ENCODE measurements at places on chromosomes 5 and 9. TPM values are rescaled to one million over a fixed set of nuclear protein-coding genes. Genes with fewer than 3 reads are reported as not detected.

Gene ENTPD8
- total RNA-seq: not detected

Gene AQP7
- total RNA-seq: not detected

Gene CNTFR
- not detected for total RNA-seq

Gene PFN3
- total RNA-seq: not detected

Gene FSTL4
- 3.6 TPM for total RNA-seq

Gene TAF11L4
- total RNA-seq: not detected

Gene LIX1
- not detected for total RNA-seq

Gene DRD1
- 10.0 TPM for total RNA-seq

Gene ERP44
- 20.6 TPM for total RNA-seq

Gene AK8
- total RNA-seq: 0.13 TPM

Gene SLC23A1
- total RNA-seq: not detected

Gene FOXD4
- 0.24 TPM for total RNA-seq

Gene TICAM2
- 22.1 TPM for total RNA-seq

Gene ZNF189
- 13.3 TPM for total RNA-seq

Gene PCDHGA3
- not detected for total RNA-seq

Gene LRRTM2
- not detected for total RNA-seq

Gene PRRC2B
- 41.1 TPM for total RNA-seq

Gene GARIN3
- not detected for total RNA-seq

Gene SPINK4
- not detected for total RNA-seq

Gene CATSPER3
- 0.08 TPM for total RNA-seq

Gene NR5A1
- total RNA-seq: not detected

Gene IFNB1
- total RNA-seq: not detected

Gene POLR3G
- total RNA-seq: 2.5 TPM

Gene FASTKD3
- total RNA-seq: 7.3 TPM

Gene OSMR
- 26.4 TPM for total RNA-seq

Gene SELENOP
- not detected for total RNA-seq

Gene DNAI1
- not detected for total RNA-seq

Gene RBM18
- 9.8 TPM for total RNA-seq

Gene KIF12
- total RNA-seq: 0.85 TPM

Gene PDZD2
- total RNA-seq: not detected

Gene SOX30
- total RNA-seq: 5.8 TPM

Gene PHF24
- not detected for total RNA-seq

Gene CDC20B
- total RNA-seq: not detected

Gene ZBTB5
- total RNA-seq: 13.7 TPM

Gene SLC1A3
- total RNA-seq: 62.0 TPM

Gene GRM6
- total RNA-seq: not detected

Gene COQ4
- total RNA-seq: 27.8 TPM

Gene TAF11L5
- total RNA-seq: not detected

Gene HMMR
- 119 TPM for total RNA-seq

Gene MIER3
- 47.5 TPM for total RNA-seq

Gene SPATA31D4
- not detected for total RNA-seq

Gene IER5L
- total RNA-seq: 6.7 TPM

Gene SGCD
- total RNA-seq: not detected

Gene CFAP157
- total RNA-seq: not detected

Gene ANKRA2
- total RNA-seq: 10.2 TPM

Gene RMND5B
- 44.6 TPM for total RNA-seq

Gene KCNN2
- not detected for total RNA-seq

Gene FOXD4L5
- not detected for total RNA-seq

Gene GLRA1
- total RNA-seq: not detected

Gene CCL27
- not detected for total RNA-seq

Data from SJSA1 (cell line).